ENCODE measurements at places on chromosomes 4 and X. TPM values are rescaled to one million over a fixed set of nuclear protein-coding genes. Genes with fewer than 3 reads are reported as not detected.

ZCCHC12 gene
- total RNA-seq: 0.60 TPM

PIN4 gene
- 4.9 TPM for total RNA-seq

MAGEA4 gene
- total RNA-seq: not detected

GYPA gene
- total RNA-seq: not detected

MAGEB2 gene
- total RNA-seq: not detected

DNA sequence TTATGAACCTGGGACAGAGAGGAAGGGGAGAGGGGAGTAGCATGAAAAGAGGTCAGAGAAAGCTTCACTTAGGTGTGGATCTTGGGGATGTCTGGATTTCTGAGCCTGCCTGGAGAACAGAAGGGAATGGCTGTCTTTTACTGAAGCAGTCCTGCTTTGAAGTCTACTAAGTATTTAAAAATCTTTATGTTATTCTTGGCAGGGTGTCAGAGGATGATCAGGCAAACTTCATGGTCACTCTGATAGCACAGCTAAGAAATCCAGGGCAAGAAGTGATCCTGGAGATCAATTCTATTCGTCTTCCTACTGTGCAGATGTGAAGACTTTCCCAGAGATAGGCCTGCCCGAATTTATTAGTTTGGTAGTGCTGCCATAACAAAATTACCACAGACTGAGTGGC lies 464.4 kb upstream of the BOD1L1 start:
- DNase-seq: no peak

DNA sequence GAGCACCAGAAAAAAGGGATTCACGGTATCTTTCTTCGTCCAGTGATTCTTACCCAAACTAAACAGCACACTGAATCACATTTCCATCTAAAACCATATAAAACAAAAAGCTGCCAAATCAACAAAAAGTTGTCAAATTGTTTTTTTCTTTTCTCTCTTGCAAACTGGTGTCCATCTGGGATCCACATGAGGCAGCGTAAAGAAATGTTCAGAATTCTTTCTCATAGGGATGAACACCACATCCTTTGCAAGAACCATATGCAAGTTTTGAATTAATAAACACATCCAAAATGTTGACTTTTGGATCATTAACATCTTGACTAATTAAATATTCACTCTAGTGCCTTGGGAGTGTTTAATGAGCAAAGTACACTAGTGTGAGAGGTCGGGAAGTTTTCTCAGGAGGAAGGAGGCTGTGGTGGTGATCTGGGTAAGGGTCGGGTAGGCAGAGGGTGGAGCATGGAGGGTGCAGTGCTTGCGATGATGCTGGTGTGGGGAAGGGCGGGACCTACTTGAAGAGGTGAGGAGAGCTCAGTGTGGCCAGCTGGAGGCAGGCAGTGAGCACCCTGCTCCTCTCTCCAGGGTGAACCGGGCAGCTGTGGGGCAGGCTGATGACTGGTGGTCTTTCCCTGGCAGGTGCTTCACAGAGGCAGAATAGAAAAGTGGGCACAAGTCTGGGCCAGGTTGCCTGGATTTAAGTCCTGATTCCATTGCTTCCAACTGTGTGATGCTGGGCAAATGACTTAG lies 72.8 kb downstream of the NSUN7 start:
- no peak for DNase-seq

GRCh38 chrX:28638775-28639174 lies 51.5 kb downstream of the IL1RAPL1 start:
- DNase-seq: no peak

DNA sequence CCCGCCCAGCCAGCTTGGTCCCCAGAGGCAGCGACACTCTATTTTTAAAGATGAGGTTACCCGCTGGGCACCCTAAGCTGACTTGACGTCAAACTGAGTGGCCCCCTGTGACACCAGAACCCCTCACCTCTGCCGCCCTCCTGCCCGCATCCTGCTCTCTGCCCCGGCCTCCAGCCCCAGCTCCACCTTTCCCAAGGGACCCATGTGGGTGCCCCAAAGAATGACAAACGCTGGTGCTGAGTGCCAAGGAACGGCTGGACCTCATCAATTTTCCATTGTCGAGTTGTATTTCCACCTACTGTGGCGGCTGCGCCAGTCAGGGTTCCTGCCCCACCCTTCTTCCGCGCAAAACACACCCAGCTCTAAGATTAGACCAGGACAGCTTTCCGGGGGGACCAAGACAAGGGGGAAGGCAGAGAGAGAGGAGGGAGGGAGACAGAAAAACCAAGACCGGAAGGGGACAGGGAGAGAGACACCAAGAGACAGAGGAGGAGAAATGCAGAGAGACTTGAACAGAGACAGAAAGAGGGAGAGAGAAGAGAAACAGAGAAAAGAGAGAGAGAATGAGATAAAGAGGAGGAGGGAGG lies 2.0 kb downstream of the PRKX start:
- DNase-seq: no peak

GRCh38 chr4:74682567-74683359 lies 111.6 kb downstream of the BTC start:
- no peak for DNase-seq

Measured in activated naive CD4-positive, alpha-beta T cell treated with anti-CD3 and anti-CD28 coated beads, Interleukin-2, amount 50 U/mL, for 72 hours (primary cell).